ENCODE measurements at places on chromosomes 2 and 18. TPM values are rescaled to one million over a fixed set of nuclear protein-coding genes. Genes with fewer than 3 reads are reported as not detected.

KCNJ3 gene
- not detected for total RNA-seq

- DNase-seq, result no peak
These were observed 104.9 kb downstream of the RBMS1 start for GRCh38 chr2:160388464-160389263.

DNA sequence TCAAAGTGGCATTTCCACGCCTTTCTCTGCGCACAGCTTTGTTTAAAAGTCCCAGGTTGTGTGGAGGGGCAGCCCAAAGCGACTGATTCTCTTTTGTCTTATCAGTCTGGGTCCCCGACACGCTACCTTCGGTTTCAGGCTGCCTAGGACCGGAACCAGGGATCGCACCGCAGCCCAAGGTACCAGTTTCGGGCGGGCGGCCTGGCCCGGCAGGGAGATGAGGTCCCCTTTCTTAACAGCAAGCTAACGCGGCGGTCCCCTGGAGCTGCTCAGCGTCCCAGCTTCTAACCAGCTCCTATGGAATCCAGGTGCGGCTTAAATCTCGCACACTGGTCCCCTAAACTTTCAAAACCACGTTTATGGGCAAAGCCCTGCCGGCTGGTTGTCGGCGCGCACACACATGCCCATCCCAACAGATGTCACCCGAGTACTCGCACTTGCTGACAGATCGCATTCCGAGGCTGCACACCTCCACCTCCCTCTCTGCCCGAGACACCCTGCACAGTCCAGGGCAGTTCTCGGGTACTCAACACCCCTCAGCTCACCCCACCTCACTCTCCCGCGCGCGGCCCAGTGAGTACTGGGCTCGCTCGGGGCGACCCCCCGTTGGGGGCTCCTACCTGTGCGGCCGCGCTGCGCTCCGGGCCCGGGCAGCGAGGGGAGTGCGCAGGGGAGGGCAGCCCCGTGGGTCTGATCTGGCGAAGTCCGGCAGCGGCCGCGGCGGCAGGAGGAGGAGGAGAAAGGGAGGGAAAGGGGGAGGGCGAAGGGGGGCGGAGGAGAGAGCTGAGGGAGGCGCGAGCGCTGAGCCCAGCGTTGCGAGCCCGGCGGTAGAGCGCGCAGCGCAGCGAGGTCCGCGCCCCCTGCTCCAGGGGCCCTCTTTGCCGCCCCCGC is at the start of gene EFEMP1:
EFEMP1 (minus strand) TSS at position 692 of the 891 bp plus-strand sequence. CDS start 1,342 bp downstream, outside the sequence.
- DNase-seq, result peak; percentile 83

TLX2 gene
- not detected for total RNA-seq

- DNase-seq, result no peak
These were observed 250.9 kb downstream of the MYO3B start for GRCh38 chr2:170428868-170429267.

- DNase-seq, result peak; percentile 3
These were observed 265.5 kb downstream of the CYRIA start for GRCh38 chr2:16400127-16400623.

All from MCF 10A (cell line).